Umbilical cord (tissue), 2 donors: ENCODE measurements at places on chromosomes 7 and 10. TPM values are rescaled to one million over a fixed set of nuclear protein-coding genes. Genes with fewer than 3 reads are reported as not detected.

DNA sequence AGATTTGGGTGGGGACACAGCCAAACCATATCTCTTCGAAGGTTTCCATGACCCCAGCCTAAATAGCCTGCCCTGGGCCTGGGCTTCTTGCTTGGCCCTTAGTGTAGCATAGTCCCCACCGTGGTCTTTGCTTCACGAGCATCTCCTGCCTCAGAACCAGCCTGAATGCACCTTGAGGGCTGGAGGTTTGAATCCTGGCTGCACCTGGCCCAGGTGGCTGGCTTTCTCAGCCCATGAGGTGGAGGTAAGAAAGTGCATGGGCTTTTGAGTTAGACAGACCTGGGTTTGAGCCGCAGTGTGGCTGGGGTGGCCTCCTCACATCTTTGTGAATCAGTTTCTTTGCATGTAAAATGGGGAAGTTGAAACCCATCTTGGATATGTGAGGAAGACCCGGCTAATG is 24.2 kb upstream of the PCBD1 start:
- DNase-seq = no peak

GRID2IP gene
- 0.96 TPM for total RNA-seq

PTPRE gene
- 12.8 TPM for total RNA-seq

DNA sequence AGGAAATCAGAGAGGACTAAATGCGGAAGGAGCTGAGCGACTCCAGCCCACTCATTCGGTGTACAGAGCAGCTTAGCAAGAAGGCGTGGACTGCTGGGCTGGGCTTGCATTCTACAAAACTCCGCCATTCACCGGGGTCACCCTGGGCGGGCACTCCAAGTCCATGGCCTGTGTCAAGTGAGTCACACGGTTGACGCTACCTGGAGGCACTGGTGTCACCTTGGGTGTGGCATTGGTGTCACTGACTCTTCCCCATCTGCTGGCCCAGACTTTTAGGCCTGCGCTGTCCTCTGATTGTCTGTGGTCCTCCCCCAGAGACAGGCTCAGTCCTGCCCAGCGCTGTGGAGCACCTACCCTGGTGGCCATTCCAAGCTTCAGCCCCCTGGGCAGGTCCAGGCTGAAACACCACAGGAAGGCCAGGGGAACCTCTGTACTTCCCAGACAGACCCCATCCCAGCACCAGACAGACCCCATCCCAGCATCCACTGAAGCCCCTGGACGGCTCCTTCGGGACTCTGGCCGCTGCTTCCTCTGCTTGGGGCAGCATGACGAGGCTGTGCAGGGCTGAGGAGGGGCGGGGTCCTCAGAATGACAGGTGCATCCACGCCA is 30.6 kb upstream of the CNPY1 start:
- DNase-seq = no peak

- DNase-seq = peak; percentile 20
Measured at GRCh38 chr10:62805231-62806099, 945 bp downstream of the ADO start.

DNA sequence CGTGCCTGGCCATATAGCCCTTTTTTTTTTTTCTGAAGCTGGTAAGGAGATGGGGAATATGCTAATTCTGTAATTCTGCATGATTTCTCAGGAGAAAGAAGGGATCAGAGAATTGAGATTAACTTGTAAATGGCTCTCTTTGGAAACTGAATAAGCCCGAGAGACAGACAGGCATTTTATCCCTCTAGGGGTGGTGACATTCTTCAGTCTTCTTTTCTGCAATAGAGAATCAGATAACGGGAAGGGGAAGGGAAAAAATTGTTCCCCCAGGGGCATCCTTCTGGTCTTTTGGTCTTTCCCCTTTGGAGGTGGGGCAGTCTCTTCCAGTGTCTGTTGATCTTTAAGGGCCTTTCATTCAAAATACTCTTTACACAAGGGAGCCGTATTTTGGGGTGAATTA is 34.2 kb downstream of the HK1 start:
- DNase-seq = no peak

- DNase-seq = peak; percentile 23
Measured at GRCh38 chr7:69692611-69693010, 94.3 kb downstream of the AUTS2 start.

DNA sequence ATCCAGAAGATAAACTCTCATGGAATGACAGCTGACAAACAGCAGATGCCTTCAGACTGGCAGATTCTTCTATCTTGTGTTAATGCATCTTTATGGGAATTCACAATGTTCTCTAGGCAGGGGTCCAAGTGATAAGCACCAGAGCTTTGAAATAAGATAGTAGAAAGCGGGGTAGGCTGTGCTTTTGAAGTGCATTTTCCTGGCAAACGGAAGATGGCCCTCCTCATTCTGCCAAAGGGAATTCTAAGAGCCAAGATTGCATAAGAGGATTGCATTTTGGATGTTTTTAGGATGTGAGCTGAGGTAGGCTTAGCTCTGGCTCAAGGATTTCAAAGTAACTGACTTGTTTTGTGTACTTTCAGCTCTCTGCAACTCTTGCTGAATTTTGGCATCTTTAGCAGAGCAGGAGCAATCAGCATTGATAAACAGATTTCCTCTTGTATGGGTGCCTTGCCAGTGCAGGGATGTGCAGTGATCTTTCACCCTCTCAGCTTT is 298.5 kb upstream of the KLF6 start:
- DNase-seq = peak; percentile 98

- DNase-seq = no peak
Measured at GRCh38 chr7:114109304-114109703, 190.5 kb upstream of the PPP1R3A start.

DNA sequence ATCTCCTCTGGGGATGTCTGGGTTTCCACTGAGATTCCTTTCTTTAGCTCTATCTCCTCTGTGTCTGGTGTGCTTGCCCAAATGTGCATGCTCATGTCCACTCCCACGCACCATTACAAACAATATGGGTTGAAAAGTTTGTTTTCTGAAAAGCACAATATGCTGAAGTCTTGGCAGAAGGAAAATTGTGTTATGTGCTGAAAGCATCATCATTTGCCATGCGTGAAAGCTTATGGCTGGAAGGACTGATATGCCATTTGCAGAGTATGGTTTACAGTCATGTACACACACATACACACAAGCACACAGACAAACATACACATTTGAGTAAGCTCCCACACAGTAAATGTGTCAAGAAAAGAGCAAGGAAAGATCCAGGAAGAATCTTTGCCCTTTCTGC is 231.6 kb downstream of the SORCS3 start:
- no peak for DNase-seq

- no peak for DNase-seq
Measured at GRCh38 chr10:71502851-71503250, 106.1 kb downstream of the CDH23 start.

DNA sequence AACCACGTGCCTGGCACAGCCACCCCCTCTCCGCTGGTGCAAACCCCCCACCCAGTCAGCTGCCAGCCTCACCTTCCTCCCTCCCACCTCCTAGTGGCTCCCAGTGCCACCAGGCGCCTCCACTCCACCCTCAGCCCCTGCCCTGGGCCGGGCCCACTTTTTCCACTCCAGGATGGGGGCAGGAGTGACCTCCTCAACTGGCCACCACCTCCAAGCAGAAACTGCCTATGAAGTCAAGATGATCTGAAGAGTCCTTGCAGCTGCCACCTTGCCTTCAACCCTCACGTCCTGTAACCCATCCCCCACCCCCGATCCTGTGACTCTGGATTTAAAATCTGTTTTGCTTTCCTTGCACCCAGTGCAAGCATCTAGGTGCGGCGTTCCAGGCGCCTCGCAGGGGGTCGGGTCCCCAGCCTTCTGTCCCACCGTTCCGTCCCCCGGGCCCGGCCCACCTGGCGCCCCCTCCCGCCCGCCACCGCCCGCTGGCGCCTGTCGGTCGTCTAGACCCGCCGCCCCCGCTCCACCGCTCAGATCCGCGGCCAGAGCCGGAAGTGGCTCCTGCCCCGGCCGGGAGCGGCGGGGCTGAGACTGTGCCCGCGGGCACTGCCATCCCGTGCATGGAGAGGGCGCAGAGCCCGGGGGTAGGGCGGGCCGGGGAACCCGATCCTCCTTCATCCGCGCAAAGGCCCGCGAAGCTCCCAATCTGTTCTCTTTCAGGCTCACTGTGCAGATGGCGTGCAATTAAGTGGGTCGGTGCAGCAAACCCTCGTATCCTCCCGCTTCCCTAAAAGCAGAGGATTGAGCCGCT is 51.2 kb upstream of the GTF2I start:
- peak; percentile 20 for DNase-seq

DNA sequence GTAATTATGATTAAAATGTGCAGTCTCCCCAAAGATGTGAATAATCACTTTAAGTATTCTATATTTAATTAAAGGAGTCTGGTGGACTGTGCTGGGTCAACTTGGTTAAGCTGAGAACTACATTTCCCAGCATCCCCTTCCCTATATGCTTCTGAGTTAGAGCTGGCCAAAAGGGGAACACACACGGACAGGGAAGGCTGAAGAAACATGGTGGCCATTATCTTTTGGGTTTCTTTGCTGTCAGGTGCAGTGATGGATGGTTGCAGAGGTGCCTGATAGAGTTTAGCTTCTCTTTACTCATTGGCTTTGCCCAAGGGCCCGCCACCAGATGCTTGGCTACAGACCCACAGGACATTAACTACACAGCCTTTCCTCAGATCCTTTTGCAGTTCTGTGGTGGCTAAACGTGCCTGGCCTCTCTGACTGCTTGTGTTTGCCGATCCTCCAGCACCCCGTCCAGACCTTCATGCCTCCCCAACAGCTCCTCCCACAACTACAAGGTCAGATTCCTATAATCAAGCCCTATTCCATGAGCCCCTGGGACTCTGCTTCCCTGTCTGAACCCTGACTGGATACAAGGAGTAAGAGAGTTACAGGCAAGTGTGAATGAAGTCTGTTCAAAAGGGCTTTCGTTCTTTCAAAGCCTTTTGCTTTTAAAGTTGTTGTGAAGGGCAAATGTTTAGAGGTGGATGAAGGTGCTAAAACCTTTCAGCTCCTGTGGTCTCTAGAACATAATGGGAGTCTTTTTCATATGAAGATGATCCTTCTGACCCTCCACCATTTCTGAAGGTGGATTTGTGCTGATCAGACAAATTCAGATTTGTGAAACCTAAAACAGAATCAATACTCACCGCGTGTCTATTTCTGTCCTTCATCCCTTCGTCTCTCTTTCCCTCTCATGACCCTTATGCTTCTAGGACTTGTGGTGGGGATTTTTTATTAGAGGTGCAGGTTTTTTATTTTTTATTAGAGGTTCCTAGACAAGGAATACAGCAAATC is 21.5 kb downstream of the BUB3 start:
- no peak for DNase-seq

HGF gene
- 57.1 TPM for total RNA-seq

DNA sequence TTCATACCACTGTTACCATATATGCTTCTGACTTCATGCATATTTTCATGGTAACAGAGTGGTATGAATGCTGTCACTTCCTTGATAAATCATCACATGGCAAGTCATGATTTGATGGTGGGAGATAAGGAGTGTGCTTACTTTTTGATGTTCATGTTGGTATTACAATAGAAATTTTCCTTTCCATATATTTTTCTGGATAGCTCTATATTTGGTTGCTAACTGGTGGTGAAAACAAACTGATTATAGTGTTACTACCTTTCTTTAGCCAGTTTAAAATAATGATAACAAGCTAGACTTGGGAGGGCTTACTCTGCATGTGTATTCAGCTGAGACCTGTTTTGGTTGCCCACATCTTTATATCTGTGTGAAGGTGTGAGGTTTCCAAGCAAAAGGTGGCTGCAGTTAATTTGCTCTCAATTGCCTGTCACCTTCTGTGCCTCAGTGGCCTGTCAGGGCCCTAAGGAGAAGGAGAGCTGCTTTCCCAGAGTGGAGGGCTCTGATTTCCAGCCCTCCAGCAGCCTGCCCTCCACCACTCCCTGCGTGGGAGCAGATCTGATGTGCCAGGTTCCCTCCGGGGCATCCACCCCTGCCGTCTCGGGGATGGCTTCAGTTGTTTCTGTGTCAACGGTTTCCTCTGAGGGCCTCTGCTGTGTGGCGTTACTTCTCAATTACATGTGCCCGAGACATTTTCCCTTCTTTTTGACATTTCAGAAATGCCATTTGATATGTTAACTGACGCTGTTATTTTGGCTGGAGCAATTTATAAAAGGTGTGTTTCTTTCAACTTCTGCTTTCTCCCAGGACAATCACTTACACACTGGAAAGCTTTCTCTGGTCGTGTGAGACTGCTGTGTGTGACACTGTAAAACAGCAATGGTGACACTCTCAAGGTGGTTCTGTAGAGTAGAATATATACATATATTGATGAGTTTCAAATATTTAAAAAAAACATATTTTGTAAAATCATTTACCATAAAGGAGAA is 107.7 kb upstream of the KLF6 start:
- DNase-seq = peak; percentile 46

DNA sequence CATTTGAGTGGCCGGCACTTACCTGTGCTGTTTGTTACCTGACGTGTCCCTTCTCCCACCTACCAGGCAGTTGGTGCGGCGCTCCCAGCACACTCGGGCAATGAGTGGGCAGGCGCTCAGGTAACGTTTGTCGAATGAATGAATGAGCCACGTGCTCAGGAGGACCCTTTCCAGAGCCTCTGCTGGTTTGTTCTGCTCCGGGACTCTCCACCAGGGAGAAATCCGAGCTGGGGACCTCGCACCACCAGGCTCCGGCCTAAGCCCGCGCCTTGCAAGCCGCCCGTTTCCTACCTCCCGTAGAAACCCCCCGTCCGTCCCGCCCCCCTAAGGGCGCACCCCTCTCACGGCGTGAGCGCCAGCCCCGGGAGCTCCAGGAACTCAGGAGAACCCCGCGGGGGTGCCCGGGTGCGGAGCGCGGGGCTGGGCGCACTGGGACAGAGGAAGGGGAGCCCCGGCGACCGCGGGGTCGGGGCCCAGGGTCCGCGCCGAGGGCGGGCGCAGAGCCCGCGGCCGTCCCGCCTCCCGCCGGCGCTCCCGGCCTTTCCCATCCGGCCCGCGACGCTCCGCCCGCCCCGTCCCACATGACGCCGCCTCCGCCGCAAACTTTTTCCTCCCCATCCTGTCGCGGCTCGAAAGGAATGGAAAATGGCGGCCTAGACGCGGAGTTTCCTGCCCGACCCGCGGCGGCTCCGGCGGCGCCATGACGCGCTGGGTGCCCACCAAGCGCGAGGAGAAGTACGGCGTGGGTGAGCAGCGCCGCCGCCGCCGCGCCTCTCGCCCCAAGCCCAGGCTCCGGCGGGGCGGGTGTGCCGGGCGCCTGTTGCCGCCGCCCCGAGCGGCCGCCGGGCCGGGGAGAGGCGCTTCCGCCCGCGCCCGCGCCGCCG is at the start of gene DOCK1:
Gene DOCK1 (plus strand): TSS at position 611 of the 884 bp plus-strand sequence. CDS start 90 bp downstream, at position 701.
- peak; percentile 80 for DNase-seq

CYP3A4 gene
- total RNA-seq = 0.72 TPM

EPC1 gene
- 51.0 TPM for total RNA-seq

- DNase-seq = no peak
Measured at GRCh38 chr7:48087349-48087748, 1.7 kb upstream of the UPP1 start.

GRCh38 chr10:99365736-99366135 is 36.6 kb downstream of the CNNM1 start:
- DNase-seq = no peak

PROSER2 gene
- 4.1 TPM for total RNA-seq

DNA sequence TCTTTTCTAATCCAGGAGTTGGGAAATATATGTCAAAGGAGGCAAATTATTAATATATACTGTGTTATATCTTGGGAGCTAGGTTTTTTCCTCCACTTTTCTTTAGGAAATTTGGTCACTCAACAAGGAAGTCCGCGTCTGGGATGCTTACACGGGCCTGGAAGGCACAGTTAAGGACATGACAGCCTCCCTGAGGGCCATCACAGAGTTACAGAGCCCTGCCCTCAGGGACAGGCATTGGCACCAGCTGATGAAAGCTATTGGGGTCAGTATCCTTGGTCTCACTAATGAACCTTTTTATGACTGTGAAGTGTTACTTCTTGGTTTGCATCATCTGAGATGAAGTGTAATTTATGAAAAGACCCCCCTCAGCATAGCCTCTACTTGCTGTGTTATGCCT is 74.7 kb downstream of the DNAH11 start:
- no peak for DNase-seq

GRCh38 chr10:72315611-72316385 is 38.9 kb downstream of the DNAJB12 start:
- peak; percentile 75 for DNase-seq

H2BK1 gene
- total RNA-seq = not detected

NKX6-2 gene
- not detected for total RNA-seq
